ENCODE measurements at places on chromosomes 16 and 17. TPM values are rescaled to one million over a fixed set of nuclear protein-coding genes. Genes with fewer than 3 reads are reported as not detected.

- DNase-seq, result no peak
Measured at GRCh38 chr16:68973611-68974120, 130.3 kb downstream of the TANGO6 start.

GRCh38 chr17:39357986-39358385 is 43.4 kb downstream of the FBXL20 start:
- no peak for DNase-seq

- DNase-seq, result no peak
Measured at GRCh38 chr17:28928061-28928460, 23.3 kb downstream of the PHF12 start.

Gene DPEP3
- polyA plus RNA-seq, result 0.05 TPM

GRCh38 chr17:42386777-42387657 is 1.2 kb downstream of the STAT3 start:
- no peak for DNase-seq

GRCh38 chr16:88476203-88476602 is 23.1 kb downstream of the ZFPM1 start:
- no peak for DNase-seq

- DNase-seq, result no peak
Measured at GRCh38 chr17:72407336-72407909, 286.6 kb downstream of the SOX9 start.

Gene SLC5A11
- 5.1 TPM for polyA plus RNA-seq

- DNase-seq, result no peak
Measured at GRCh38 chr16:53743149-53743566, 39.2 kb downstream of the FTO start.

DNA sequence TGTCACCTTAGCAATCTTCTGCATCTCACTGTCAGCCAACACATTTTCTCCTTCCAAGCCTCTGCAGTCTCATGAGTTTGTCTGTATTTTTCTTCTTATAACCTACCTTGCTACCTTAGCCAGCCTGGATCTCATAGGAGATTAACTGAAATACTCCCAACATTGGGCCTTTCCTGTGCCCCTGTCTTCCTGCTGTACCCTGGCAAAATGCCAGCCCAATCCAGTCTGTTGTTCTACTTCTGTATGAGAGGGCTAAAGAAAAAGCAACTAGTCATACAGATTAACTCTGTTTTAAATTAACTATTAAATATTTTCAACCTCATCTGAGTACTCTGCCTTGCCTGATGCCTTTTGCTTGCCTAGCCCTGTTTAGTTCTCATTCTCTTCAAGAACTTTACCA is 18.4 kb downstream of the GOSR1 start:
- no peak for DNase-seq

Gene CCL4
- polyA plus RNA-seq, result 0.52 TPM

DNA sequence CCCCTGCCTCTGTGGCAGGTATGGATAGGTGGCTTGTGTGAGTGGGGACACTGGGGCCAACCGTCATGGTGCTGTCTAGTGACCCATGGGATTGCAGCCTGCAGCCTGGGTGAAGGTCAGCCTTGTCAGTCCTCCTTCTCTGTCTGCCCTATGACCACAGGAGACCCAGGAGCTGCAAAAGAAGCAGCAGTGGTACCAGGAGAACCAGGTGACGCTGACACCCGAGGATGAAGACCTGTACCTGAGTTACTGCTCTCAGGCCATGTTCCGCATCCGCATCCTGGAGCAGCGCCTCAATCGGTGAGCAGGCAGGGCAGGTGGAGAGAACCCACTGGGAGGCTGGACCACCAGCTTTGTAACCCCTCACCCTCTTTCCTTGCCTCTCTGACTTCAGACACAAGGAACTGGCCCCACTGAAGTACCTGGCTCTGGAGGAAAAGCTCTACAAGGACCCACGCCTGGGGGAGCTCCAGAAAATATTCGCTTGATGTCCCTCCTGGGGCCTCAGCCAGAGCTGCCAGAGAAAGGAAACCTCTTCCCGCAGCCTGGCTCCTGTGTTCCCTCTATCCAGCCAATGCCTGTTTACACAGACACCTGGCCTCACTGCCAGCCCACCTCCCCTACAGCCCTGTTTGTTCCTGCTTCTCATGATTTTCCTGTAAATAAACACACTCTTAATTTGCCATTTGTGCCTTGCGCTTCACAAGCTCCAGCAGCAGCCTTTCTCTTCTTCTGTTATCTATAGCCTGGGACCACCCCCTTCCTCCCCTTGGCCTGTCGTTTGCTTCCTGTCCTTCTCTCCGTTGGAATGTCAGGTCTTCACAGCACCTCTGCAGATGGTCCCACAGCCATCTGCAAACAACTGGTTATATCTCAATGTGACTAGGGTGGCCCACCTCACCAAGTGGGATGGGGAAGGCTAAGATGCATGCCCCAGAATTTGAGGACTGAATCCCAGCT is 4.5 kb upstream of the KATNB1 start:
- no peak for DNase-seq

DNA sequence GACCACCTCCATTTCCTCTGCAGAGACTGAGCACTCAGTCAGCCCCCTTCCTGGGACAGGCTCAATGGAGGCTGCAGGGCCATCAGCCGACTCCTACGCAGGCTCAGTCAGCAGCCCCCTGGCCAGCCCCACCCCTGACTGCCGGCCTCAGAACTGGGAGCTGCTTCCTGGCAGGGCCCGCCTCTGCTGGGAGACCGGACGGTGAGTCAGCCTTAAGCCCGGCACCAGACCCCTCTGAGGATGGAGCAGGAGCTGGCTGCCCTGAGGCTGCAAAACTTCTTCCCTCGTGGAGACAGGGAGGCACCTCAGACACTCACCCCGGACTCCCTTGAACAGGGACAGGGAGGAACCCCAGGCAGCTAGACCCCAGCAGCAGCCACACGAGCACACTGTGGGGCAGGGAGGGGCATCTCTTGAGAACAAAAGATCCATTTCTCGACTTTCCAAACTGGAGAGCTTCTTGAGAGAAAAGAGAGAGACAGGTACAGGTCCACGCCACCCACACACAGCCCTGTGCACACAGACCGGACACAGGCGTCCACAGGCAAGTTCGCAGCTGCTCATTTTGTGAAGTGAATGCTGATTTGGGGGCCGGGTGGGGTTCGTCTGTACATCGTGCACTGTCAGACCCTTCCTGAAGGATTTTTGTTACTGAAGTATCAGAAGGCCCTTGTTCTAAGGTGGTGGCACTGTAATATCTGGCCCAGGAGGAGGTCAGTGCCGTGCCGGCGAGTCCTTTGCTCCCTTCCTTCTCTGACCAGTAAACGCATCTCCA is 1.3 kb upstream of the TUBB3 start:
- no peak for DNase-seq

GRCh38 chr17:76543826-76544545 is 4.1 kb downstream of the PRCD start:
- DNase-seq, result no peak

DNA sequence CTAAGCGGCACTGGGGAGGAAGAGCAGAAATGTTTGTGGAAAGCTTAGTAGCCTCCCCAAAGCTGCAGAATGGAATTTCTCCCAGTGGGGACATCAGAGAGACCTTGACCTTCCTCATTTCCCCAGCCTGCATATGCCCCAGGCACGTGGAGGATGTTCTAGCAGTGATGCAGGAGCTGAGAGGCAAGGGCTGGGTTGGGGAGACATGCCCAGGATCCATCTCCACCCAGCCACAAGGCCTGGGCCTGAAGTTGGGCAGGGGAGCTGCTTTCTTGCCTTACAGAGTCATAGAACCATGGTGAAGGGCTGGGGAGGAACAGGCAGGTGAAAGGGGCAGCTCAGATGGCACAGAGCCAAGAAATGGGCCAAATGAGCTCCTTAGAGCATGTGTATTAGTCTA is 104.0 kb downstream of the TMEM132E start:
- DNase-seq, result no peak

GRCh38 chr16:28321700-28322411 is 29.5 kb downstream of the SBK1 start:
- no peak for DNase-seq

Gene NXPH3
- polyA plus RNA-seq, result 1.5 TPM

DNA sequence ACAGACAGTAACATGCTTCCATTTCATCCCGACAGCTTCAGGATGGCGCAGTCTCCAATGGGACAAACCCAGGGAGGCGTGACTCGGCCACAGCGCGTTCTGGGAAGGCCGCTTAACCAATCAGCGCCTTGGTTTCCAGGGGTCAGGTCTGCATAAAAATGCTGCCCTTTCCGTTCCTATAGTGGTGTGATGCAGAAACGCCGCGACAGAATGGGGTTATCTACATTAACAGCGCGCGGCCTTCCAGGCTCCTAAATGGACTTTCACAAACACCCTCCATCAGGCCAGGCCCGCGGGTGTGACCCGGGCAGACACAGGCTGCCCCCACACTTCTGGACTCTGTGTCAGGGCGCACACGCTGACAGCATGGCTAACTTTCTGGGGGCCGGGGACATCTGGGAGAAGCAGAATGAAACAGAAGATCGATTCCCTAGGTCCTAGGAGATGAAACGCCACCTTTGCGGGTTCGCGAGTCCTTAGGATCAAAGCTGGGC is 792 bp downstream of the TMEM231 start:
- peak; percentile 56 for DNase-seq

Gene CLDN9
- polyA plus RNA-seq, result 2.2 TPM

DNA sequence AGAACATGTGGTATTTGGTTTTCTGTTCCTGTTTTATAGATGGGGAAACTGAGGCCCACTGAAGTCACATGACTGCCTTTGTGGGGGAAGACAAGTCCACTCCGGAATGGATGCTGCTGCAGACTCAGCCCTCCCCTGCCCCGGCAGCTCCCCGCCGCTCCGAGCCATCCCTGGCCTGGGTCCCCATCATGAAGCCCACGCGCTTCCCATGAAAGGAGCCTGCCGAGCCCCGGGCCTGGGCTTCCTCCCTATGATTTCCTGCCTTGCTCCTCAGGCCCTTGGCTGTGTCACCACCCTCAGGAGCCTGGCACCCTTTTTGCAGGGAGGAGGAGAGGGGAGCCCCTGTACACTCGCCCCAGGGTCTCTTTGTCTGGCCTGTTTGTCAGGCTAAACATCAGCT is 125.3 kb upstream of the FOXF1 start:
- no peak for DNase-seq

DNA sequence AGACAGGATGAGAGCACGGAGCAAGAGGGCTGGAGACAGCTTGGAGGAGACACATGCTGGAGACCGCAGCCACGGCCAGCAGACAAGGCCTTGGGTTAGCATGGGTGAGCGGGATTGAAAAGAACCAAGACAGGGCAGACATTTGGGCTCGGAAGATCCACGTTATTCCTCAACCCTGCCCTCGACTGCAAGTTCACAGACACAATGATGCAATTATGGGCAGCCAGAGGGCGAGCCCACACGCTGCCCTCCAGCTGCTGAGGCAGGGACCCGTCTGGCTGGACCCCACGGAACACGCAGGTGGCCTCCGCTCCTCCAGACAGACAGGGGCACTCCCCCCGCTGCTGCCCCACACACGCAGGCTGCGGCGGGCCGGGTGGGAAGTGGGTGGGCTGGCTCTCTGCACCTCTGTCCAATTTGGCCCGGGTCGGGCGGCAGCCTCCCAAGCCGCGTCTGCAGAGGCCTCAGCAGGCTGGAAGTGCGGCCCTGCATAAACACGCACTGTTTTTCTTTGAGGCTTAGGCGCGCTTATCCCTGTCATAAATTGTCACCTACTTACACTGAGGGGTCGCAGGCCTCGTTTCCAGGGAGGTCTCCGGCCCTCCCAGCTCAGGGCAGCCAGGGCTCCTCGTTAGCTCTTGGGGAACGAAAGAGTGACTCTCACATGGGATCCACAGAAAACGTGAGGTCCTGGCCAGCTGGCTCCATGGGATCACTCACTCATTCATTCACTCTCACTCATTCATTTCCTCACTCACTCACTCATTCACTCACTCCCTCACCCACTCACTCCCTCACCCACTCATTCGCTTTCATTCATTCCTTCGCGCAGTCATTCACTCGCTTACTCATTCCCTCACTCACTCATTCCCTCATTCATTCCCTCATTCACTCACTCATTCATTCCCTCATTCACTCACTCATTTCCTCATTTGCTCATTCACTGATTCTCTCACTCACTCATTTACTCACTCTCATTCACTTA is 303.9 kb downstream of the C16orf95 start:
- DNase-seq, result no peak

Gene KRTAP4-4
- polyA plus RNA-seq, result not detected

Gene CBFA2T3
- 3.5 TPM for polyA plus RNA-seq

- DNase-seq, result no peak
Measured at GRCh38 chr16:3654249-3654991, at the start of gene DNASE1. TSS of gene DNASE1 (plus strand) at chr16:3654691. CDS start at chr16:3655374, 683 bp downstream.

DNA sequence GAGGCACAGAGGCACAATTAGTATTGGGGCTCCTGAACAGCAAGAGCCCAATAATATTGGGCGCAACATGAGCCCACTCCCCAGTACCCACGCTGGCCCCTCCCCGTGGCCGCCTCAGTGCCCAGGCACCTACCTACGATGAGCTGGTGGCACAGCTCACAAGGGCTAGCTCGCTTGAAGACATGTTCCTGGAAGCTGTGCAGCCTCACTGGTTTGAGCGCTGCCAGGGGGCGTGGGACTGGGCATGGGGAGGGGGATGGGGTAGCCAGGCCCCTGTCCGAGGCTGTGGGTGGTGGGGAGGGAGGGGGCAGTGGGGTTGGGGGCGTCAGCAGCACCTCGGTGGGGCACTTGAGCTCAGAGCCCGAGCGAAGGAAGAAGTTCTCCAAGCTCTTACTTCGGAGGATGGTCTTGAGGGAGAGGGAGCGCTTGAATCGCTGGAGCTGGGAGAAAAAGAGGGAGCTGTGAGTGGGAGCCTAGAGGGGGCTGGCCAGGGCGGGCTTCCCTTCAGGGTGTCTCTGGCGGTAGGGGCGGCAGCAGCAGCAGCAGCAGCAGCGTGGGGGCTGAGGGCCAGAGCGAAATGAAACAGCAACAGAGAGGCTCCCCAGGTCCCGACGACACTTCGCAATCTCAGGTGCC is 7.9 kb downstream of the STAC2 start:
- DNase-seq, result no peak

GRCh38 chr17:51064061-51064735 is 56.5 kb downstream of the SPAG9 start:
- DNase-seq, result no peak

GRCh38 chr16:85696781-85697180 is 8.0 kb upstream of the GINS2 start:
- no peak for DNase-seq

Gene ACSM3
- 126 TPM for polyA plus RNA-seq

DNA sequence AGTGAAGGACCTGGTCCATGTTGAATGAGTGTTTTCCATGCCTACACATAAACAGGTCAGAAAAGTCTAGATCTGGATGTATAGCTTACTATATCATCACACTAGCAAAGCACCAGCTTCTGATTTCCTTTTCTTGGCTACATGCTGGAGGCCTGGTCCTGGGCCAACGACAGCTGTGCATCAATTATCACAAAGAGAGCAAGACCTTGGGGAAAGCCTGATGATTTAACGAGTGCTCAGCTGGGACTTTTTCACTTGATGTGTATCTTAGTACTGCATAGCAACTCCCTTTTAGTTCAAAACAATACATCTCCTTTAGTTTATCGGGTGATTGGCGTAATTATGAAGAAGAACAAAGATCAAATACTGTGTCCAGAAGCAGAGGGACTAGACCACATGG is 358.2 kb downstream of the KIF2B start:
- DNase-seq, result no peak

Data from left renal cortex interstitium (tissue), 4 donors.